ENCODE measurements at places on chromosomes 6 and 20. TPM values are rescaled to one million over a fixed set of nuclear protein-coding genes. Genes with fewer than 3 reads are reported as not detected.

Gene NKX2-4
- not detected for total RNA-seq

DNA sequence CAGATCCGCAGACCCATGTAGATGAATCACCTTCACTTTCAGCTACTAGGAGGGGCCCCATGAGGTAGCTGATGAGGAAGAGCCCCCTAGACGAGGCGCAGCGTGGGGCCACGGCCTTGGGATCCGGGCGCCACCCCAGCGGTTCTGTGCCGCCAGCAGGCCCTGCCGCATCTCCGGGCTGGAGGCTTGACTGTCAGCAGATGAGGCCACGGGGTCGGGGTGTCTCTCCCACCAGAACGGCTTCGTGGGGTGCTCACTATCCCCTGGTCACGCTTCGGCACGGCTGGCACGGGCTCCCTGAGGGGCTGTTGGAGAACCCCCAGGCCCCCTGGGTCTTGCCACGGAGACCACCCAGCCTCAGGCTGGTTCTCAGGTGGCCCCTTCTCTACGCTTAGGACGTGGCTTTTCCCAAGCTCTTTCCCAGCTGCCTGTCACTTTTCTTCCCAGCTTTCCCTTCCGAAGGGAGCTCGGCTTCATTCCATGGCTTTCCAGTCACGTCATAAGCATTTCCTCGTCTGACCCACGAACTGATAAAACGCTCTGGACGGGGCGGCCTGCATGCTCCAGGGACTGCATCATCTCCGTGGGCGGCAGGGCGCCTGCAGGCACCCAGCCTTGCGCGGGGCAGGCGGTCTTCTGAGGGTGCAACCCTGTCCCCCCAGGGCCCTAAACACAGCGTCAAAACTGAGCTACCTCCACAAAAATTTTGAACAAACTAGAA lies 85.9 kb downstream of the THBS2 start:
- H3K27ac ChIP-seq, result no peak overlapping the region
- H3K27me3 ChIP-seq, result peaks cover 2% of the 10 kb centered on the region
- H3K4me1 ChIP-seq, result no peaks in the 10 kb centered on the region
- no peak for DNase-seq
- no peak overlapping the region for H3K4me3 ChIP-seq
- no peaks in the 10 kb centered on the region for H3K36me3 ChIP-seq

- H3K4me1 ChIP-seq, result peaks cover 7% of the 10 kb centered on the region
- no peak overlapping the region for H3K27ac ChIP-seq
- no peaks in the 10 kb centered on the region for H3K36me3 ChIP-seq
- no peak overlapping the region for H3K4me3 ChIP-seq
- peaks cover 30% of the 10 kb centered on the region for H3K27me3 ChIP-seq
Observed at GRCh38 chr20:3090565-3090964, 6.0 kb upstream of the AVP start.

Gene TGM2
- 2.4 TPM for total RNA-seq

DNA sequence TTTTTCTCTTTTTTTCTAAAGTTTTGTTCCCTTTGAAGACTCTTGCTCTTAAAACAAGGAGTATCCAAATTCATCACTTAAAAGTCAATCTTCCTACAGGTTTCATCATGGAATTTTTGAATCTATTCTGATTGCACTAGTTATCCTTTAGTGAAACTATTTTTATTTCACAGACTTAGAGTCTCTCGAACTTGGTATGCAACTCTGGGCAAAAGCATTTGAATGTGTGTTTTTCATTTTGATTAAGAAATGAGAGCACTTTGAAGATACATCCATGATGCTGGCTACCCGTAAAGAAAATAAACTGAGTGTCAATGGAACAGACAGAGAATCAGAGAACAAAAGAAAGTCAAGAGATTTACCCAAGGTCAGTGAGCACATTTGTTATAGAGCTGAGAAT lies 586.5 kb downstream of the EPM2A start:
- H3K27me3 ChIP-seq, result peaks cover 5% of the 10 kb centered on the region
- H3K4me1 ChIP-seq, result no peaks in the 10 kb centered on the region
- H3K36me3 ChIP-seq, result no peaks in the 10 kb centered on the region
- no peak overlapping the region for H3K4me3 ChIP-seq
- no peak for DNase-seq
- no peak overlapping the region for H3K27ac ChIP-seq

- no peaks in the 10 kb centered on the region for H3K27me3 ChIP-seq
- H3K36me3 ChIP-seq, result no peaks in the 10 kb centered on the region
- H3K27ac ChIP-seq, result peak overlapping the region; percentile 80
- H3K4me1 ChIP-seq, result peaks cover 25% of the 10 kb centered on the region
Observed at GRCh38 chr20:46558511-46558959, 8.1 kb upstream of the OCSTAMP start.

Gene SLC22A2
- not detected for total RNA-seq

Gene SOX18
- total RNA-seq, result not detected

DNA sequence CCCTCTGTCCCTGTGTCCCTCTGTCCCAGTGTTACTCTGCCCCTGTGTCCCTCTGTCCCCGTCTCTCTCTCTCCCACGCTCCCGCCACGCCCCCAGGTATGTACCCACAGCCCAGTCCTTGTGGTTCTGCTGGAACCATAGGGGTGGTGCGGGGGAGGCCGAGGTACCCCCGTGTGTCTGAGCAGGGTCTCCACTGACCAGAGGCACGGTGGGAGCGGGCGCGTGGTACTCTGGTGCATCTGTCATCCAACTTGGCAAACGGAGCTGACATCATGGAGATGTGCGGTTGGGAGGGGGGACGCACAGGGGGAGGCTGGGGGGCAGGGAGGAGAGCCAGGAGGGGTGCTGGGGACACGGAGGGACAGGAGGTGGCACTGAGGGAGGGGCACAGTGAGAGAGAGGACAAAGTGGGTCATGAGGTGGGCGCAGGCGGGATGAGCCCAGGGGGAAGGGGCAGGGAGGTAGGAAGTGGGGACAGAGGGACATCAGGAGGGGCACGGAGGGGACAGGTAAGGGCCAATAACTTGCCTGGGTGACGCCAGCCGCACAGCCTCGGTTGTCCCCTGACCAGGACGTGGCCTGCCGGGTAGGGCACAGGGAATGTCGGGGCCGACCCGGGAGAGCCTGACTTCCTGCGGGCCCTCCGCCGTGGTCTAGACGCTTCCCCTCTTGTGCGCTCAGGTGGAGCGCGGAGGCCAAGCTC lies 163.6 kb upstream of the PDE10A start:
- peaks cover 2% of the 10 kb centered on the region for H3K4me1 ChIP-seq
- H3K36me3 ChIP-seq, result no peaks in the 10 kb centered on the region
- peaks cover 3% of the 10 kb centered on the region for H3K27me3 ChIP-seq
- H3K27ac ChIP-seq, result no peak overlapping the region

Gene BEND6
- not detected for total RNA-seq

DNA sequence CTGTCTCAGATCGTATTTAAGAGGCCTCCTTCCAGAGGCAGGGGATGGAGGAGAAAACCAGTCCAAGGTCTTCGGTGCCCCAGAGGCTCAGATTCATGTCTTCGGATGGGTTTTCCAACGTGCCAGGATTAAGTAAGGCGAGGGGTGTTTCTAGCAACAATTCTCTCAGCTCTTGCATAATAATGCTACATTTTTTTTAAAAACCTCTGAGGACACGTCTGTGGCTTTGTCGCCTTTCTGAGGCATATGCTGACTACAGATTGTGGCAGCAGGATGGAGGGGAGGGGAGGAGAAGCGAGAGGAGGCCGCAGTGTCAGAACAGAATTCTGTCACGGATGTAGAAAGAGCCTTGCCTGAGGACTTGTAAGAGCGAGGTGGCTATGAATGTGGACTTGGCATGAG lies 17.7 kb upstream of the CCDC167 start:
- H3K36me3 ChIP-seq, result no peaks in the 10 kb centered on the region
- H3K4me1 ChIP-seq, result peaks cover 68% of the 10 kb centered on the region
- H3K27ac ChIP-seq, result peak overlapping the region; percentile 81
- H3K27me3 ChIP-seq, result peaks cover 9% of the 10 kb centered on the region
- DNase-seq, result peak; percentile 93
- peak overlapping the region; percentile 68 for H3K4me3 ChIP-seq

GRCh38 chr20:3678856-3679720 lies 2.7 kb downstream of the ADAM33 start:
- peaks cover 41% of the 10 kb centered on the region for H3K27me3 ChIP-seq
- H3K4me1 ChIP-seq, result peaks cover 6% of the 10 kb centered on the region
- no peak overlapping the region for H3K27ac ChIP-seq
- no peaks in the 10 kb centered on the region for H3K36me3 ChIP-seq
- DNase-seq, result no peak

DNA sequence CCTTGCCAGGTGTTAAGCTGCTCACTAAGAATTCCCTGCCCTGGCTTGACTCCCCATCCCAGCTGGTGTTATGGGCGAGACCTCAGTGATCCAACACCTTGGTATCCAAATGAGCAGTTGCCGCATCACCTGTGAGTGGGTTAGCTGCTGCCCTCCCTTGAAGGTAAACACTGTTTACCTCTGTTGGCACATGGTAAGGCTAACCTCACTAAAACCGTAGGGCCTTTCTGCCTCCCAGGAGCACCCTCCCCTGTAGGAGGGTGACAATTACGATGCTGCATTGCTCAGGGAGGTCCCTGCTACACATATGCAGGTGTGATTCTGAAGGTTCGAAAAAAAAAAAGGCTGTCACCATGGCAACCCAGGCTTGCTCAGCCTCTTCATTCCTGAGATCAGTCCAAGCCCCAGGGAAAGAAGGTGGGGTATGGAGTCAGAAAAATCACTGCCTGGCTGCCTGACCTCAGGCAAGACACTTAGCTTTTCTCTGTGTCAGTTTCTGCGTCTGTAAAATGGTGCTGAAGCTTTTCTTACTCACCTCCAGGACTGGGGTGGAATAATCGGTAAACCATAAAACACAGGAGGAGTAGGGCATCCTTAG lies 19.5 kb downstream of the PNPLA1 start:
- no peak overlapping the region for H3K4me3 ChIP-seq
- H3K4me1 ChIP-seq, result peaks cover 4% of the 10 kb centered on the region
- peaks cover 16% of the 10 kb centered on the region for H3K27me3 ChIP-seq
- no peaks in the 10 kb centered on the region for H3K36me3 ChIP-seq
- DNase-seq, result peak; percentile 3

Gene FAXC
- total RNA-seq, result not detected

Gene DZANK1
- total RNA-seq, result 2.2 TPM

Gene PGC
- total RNA-seq, result not detected

GRCh38 chr6:127514179-127514772 lies 4.9 kb downstream of the MTCL3 start:
- no peaks in the 10 kb centered on the region for H3K36me3 ChIP-seq
- no peak overlapping the region for H3K27ac ChIP-seq
- H3K4me1 ChIP-seq, result peaks cover 18% of the 10 kb centered on the region
- no peak for DNase-seq
- H3K4me3 ChIP-seq, result peak overlapping the region; percentile 87

DNA sequence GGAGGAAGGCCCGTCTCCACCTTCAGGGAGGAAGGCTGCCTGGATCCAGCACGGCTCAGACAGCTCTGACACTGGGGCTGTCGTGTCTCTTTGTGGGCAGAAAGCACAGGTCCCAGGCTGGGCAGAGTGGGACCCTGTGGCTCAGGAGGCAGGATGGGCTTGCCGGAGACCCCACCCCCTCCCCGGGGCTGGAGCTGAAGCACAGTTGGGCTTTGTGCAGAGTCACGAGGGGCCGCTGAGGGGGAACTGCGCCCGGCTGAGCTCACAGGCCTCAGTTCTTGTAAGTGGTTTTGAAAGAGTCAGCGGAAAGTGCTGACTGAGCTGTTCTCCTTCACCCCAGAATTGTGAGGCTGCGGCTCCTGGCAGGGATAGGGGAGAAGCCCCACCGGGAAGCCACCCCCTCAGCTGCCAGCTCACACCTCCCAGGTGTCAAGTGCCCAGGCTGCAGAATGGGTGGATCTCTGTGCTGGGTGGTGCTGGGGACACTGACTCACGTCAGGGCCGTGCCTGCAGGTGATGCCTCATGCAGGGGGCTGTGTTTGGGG lies 145.5 kb upstream of the RNF24 start:
- no peaks in the 10 kb centered on the region for H3K27me3 ChIP-seq
- H3K4me1 ChIP-seq, result peaks cover 11% of the 10 kb centered on the region
- H3K27ac ChIP-seq, result peak overlapping the region; percentile 53
- H3K36me3 ChIP-seq, result no peaks in the 10 kb centered on the region
- DNase-seq, result peak; percentile 48

Gene TMEM74B
- not detected for total RNA-seq

GRCh38 chr6:9482030-9482738 lies 932.7 kb downstream of the TFAP2A start:
- H3K27me3 ChIP-seq, result no peaks in the 10 kb centered on the region
- no peak overlapping the region for H3K4me3 ChIP-seq
- no peaks in the 10 kb centered on the region for H3K4me1 ChIP-seq

Gene MDFI
- total RNA-seq, result not detected

Gene LRRN4
- total RNA-seq, result not detected

DNA sequence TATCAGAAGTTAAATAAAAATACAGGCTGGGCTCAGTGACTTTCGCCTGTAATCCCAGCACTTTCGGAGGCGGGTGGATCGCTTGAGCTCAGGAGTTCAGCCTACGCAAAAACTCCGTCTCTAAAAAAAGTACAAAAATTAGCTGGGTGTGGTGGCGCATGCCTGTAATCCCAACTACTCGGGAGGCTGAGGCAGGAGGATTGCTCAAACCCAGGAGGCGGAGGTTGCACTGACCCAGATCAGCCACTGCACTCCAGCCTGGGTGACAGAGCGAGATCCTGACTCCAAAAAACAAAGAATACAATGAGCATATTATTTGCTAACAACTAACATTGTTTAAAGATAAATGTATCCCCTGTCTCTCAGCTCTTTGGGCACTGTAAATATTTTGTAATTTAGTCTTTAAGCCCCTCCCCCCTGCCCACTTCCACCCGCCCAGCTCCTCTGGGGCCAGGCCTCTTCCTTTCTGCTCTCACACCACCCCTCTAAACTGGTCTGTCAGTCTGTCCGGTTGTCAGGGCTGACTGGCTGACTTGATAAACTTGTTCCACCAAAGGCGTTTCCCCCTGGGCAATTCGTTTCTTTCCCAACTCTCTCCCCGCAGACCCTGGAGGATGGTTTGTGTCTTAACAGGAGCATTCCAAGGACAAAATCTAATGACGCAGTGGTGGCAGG lies 62.4 kb upstream of the QKI start:
- no peak overlapping the region for H3K27ac ChIP-seq
- peaks cover 2% of the 10 kb centered on the region for H3K27me3 ChIP-seq
- H3K4me1 ChIP-seq, result no peaks in the 10 kb centered on the region
- H3K4me3 ChIP-seq, result no peak overlapping the region
- DNase-seq, result no peak
- H3K36me3 ChIP-seq, result no peaks in the 10 kb centered on the region

Gene BCAS4
- 15.0 TPM for total RNA-seq

DNA sequence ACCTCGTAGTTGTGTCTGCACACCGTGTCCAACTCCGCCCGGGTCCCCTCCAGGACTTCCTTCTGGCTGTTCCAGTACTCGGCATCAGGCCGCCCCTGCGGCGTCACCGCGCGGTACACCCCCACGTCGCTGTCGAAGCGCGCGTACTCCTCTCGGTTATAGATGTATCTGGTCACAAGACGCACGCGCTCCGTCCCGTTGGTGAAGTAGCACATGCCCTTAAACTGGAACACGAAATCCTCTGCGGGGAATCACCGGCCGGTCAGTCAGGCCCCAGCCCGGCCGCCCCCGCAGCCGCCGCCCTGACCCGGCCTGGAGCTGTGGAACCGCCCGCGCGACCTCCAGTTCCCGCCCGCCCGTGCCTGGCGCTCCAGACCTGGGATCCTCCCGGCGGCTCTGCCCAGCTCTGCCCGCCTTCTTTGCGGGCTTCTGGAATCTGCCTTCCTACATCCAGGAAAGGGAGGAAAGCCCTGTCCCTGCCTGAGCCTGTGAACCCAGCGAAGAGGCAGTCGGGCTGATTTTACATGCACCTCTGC lies 1.6 kb downstream of the HLA-DQB1 start:
- H3K27ac ChIP-seq, result peak overlapping the region; percentile 82
- H3K27me3 ChIP-seq, result no peaks in the 10 kb centered on the region
- peaks cover 16% of the 10 kb centered on the region for H3K36me3 ChIP-seq
- peak; percentile 62 for DNase-seq
- H3K4me1 ChIP-seq, result peaks cover 29% of the 10 kb centered on the region

Gene SOBP
- 0.05 TPM for total RNA-seq

Gene PPIL6
- total RNA-seq, result not detected
